ENCODE measurements at places on chromosomes 11 and 22. TPM values are rescaled to one million over a fixed set of nuclear protein-coding genes. Genes with fewer than 3 reads are reported as not detected.

- no peak for DNase-seq
Observed at GRCh38 chr11:106281455-106282173, 204.2 kb downstream of the AASDHPPT start.

The OR8A1 gene
- total RNA-seq: not detected

DNA sequence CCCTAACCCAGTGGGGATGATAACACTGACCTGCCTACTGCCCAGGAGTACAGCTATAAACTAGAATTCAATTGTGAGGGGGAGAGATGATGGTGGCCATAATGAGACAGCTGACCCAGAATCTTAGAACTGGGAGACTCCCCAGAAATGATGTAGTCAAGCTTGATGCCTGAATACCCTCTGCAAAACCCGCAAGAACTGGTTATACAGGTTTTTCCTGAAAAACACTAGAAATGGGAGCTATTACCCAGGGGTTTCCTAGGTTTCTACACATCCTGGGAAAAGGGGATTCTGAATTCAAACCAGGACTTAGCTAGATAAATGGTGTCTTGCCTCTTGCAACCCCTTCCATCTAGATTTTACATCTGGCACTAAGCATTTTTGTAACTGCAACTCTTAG is 113.8 kb upstream of the NARS2 start:
- DNase-seq: no peak

- DNase-seq: no peak
Observed at GRCh38 chr11:36558571-36559413, 9.0 kb upstream of the RAG1 start.

Data from omental fat pad (tissue), 4 donors.